Natural killer cell treated with Interleukin-12 subunit alpha and Interleukin-12 subunit beta and Interleukin-15 and Interleukin-18, amount 100 ng/mL, for 72 hours (primary cell): ENCODE measurements at places on chromosomes 6 and 20. TPM values are rescaled to one million over a fixed set of nuclear protein-coding genes. Genes with fewer than 3 reads are reported as not detected.

GRCh38 chr6:138815797-138816528, 20.1 kb downstream of the ECT2L start:
- H3K36me3 ChIP-seq = no peaks in the 10 kb centered on the region
- H3K4me1 ChIP-seq = peaks cover 9% of the 10 kb centered on the region
- peaks cover 9% of the 10 kb centered on the region for H3K27me3 ChIP-seq
- no peak overlapping the region for H3K4me3 ChIP-seq
- DNase-seq = no peak

Gene VSX1
- not detected for total RNA-seq

DNA sequence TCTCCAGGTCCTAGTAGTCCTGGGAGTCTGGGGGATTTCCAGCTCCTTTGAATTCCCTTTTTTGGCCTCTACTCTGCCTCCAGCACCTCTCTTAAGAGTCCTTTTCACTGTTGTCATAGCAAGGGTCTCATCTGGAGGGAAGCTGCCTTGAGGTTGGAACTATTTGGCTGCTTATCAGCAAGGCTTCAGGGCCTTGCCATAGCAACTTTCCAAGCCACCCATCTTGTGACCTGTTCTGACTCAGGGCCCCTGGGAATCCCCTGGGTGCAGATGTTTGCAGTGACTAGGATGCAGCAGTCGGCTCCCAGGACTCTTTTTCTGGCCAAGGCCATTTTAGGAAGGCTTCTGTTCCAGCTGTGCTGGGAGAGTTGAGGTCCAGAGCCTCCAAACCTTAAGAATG, 12.4 kb downstream of the PKIG start:
- H3K36me3 ChIP-seq = no peaks in the 10 kb centered on the region
- no peak overlapping the region for H3K4me3 ChIP-seq
- H3K4me1 ChIP-seq = peaks cover 20% of the 10 kb centered on the region

Gene FABP7
- total RNA-seq = not detected

Gene SNAI1
- 0.71 TPM for total RNA-seq

DNA sequence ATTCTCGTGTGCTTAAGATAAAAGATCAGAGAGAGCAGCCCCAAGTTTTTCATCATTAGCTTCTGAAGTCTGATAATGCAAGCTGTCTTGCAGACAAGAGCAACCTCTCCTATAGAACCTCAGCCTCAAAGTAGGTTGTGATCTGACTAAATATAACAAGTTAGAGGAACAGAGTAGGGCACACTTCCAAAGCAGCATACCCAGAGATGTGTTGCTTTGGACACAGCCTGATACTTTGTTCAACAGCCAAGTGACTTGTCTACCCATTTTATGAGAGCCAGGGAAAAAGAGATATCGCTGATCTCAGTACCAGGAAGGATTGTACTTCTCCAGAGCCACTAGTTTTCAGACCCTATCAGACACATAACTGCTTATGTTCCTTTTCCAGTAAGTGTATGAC, 44.2 kb upstream of the OPRM1 start:
- DNase-seq = no peak
- H3K36me3 ChIP-seq = no peaks in the 10 kb centered on the region
- H3K27ac ChIP-seq = no peak overlapping the region
- H3K4me1 ChIP-seq = no peaks in the 10 kb centered on the region
- H3K27me3 ChIP-seq = no peaks in the 10 kb centered on the region

GRCh38 chr6:116251568-116252384, 2.1 kb downstream of the TSPYL4 start:
- no peak for DNase-seq
- H3K4me1 ChIP-seq = peaks cover 26% of the 10 kb centered on the region
- H3K27me3 ChIP-seq = no peaks in the 10 kb centered on the region

DNA sequence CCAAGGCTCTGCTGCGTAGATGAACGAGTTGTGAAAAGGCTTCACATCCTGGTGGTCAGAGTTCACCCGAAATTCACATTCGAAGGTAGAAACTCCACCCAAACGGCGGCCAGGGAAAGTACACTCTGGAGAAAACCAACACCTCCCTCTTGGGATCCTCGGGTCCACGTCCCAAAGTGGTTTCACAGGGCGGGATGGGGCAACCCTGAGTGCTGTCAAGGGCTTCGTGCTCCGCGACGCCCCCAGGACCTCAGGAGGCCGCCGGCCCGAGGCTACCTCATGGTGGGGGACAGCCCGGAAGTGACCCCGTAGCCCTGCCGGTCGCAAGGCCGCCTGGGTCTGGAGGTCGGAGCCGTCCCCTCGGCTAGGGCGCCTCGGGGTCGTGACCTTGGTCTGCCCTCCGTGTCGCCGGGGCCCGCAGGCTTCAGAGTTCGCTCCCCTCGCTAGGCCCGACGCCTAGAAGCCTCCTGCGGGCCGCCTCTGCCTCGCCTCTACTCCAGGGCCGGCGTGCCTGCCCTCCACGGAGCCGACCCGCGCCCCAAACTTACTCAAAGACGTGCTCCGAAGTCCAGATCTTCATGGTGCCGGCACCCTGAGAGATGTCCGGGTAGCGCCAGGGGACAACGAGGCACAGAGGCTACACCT, at the start of gene PRELID3B:
Gene PRELID3B, minus strand, starts transcription at position 636 of the 645 bp plus-strand sequence. Its CDS starts 56 bp downstream, at position 580.
- H3K27ac ChIP-seq = peak within 1 kb of the TSS; percentile 79
- DNase-seq = peak; percentile 67
- no peaks in the 10 kb centered on the region for H3K27me3 ChIP-seq

GRCh38 chr20:47998736-47999135, 213.5 kb upstream of the SULF2 start:
- no peak overlapping the region for H3K27ac ChIP-seq
- H3K36me3 ChIP-seq = no peaks in the 10 kb centered on the region
- peaks cover 8% of the 10 kb centered on the region for H3K27me3 ChIP-seq

Gene RAD21L1
- not detected for total RNA-seq

GRCh38 chr6:164087211-164087610, 672.7 kb downstream of the QKI start:
- peak overlapping the region; percentile 70 for H3K4me3 ChIP-seq
- H3K36me3 ChIP-seq = no peaks in the 10 kb centered on the region
- no peak for DNase-seq
- H3K4me1 ChIP-seq = peaks cover 18% of the 10 kb centered on the region
- peak overlapping the region; percentile 42 for H3K27ac ChIP-seq
